ENCODE measurements at places on chromosomes 13 and 19. TPM values are rescaled to one million over a fixed set of nuclear protein-coding genes. Genes with fewer than 3 reads are reported as not detected.

- DNase-seq, result no peak
Observed at GRCh38 chr13:34256236-34256635, 438.3 kb downstream of the RFC3 start.

DNA sequence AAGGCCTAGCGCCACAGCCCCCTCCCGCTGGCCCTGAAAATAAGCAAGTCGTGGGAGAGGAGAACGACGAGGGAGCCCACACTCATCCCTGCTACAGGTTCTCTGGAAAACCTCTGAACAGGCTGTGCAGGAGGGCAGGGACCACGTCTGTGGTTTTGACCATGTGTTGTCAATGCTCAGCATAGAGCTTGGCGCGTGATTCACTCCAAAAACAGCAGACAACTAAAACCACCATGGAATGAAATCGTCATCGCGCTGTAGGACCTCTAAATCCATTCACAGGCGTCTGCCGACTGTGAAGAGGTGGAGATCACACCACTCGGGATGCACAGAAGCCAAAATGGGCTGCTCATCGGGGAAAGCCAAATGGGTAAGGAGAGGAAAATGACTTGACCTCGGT is 121.3 kb downstream of the COL4A1 start:
- DNase-seq, result no peak

GRCh38 chr13:51364404-51365008 is 25.0 kb downstream of the SERPINE3 start:
- DNase-seq, result no peak

GRCh38 chr19:40801426-40802299 is 2.7 kb downstream of the EGLN2 start:
- no peak for DNase-seq

DNA sequence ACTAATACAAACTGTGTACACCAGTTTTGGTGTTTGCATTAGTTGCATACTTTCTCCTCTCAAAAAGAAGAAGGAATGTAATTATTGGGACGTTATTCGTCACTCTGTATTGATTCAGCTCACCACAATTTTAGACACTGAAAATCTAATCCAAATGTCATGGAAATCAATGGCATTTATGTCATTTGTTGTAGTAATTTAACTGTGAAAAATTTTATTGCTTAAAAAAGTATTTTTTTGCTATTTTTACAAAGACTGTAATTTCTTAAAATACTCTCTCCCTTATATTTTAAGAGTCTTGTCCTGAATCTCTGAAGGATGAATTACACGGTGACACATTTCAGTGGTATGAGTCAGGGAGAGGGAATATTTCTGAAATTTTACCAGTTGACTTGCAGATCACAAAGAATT is 2117.6 kb downstream of the PCDH9 start:
- DNase-seq, result no peak

GRCh38 chr13:78239714-78240113 is 321.1 kb upstream of the EDNRB start:
- no peak for DNase-seq

DNA sequence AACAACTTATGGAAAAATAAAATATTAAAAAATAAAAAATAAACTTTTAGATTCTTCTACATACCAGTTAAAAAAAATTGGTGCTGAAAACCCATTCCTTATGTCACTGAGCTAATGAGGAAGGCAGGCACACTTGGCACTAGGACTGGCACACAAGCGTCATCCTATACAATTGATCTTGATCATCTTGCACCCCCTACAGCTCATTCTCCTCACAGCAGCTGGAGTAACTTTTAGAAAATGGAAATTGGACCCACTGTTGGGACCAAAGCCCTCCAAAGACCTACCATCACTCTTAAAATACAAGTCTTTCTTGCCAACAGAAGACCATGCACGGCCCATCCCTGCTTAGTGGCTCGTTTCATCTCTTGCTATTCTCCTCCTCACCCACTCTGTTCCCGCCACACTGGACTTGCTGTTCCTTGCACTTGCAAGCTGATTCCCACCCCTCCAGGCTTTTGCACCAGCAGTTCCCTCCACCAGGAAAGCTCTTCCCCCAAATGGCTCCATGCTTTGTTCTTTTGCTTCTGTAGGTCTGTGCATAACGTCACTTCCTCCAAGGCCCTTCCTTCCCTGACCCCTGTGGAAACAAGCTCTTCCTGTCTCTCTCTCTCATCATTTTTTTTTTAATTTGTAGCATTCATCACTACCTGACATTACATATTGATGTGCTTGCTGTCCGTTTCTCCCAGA is 11.6 kb downstream of the CTU1 start:
- DNase-seq, result peak; percentile 40

DNA sequence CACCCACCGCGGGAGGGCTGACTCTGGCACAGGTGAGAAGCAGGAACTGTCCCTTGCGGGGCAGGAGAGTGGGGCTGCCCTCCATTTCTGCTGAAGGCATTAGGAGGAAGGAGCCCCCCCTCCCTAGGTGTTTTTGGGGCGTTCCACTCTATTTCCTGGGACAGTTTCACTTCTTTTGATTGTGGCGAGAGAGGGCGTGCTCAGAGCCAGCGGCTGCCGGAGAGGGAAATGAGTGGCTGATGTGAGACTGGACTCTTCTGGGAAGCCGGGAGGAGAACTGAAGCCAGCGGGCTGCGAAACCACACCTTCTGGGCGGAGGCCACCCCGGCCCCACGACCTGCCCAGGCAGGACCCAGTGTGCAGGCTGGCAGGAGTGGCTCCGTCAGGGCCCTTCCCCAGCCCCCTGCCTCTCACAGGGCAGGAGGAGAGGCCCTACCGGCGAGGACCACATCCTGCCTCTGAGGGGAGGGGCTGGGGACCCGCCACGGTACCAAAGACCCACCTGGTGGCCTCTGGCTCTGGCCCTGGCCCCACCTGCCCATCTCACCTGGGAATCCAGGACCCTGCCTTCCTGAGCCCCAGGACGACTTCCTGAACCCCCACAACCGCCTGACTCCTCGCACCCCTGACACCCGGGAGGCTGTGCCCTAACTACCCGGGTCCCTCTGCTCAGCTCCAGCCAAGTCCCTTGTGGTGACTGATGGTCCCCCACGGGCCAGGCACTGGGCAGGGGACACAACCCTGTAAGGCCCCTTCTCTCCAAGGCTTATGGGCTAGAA is 25.9 kb downstream of the MPND start:
- peak; percentile 86 for DNase-seq

- no peak for DNase-seq
Observed at GRCh38 chr13:50684366-50684765, 159.1 kb downstream of the DLEU7 start.

GRCh38 chr13:26596458-26596857 is 39.0 kb downstream of the WASF3 start:
- no peak for DNase-seq

DNA sequence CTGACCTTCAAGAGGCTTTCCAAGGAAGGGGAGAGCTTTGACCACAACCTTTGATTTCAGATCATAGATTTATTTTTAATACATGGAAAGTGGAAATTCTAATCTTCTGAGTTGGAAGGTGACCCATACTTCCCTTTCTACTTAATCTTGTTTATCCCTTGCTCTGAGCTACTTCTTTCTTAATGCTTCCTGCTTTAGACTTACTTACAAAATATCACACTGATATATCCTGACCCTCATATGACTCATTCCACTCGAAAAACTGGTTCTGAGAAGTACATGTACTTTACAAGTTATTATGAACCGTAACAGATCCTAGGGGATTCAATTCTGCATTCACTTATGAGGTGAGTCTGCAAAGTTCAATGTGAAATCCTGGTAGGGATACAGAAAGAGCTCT is 76.2 kb upstream of the IRS2 start:
- no peak for DNase-seq

- DNase-seq, result no peak
Observed at GRCh38 chr19:32876919-32877285, 7.3 kb upstream of the SLC7A9 start.

DNA sequence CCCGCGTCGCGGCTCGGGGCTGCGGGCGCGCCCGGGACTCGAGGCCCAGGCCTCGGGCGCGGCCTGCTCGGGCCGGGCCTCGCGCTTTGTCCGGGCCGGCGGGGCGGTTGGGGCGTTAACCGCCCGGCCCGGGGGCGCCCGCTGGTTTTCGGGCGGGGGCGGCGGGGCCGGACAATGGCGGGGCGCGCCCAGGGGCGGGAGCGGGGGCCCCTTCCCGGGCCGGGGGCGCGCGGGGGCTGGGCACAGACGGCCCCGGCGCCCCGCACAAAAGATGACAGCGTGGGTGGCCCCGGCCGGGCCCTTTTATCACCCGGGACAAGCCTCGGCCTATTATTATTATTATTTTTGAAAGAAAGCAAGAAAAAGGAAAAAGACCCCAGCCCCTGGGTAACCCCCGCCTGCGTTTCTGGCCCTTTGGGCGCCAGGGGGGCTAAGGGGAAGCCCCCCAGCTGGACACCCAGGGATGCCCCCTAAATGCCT is 419 bp downstream of the KDM4B start:
- peak; percentile 55 for DNase-seq

DNA sequence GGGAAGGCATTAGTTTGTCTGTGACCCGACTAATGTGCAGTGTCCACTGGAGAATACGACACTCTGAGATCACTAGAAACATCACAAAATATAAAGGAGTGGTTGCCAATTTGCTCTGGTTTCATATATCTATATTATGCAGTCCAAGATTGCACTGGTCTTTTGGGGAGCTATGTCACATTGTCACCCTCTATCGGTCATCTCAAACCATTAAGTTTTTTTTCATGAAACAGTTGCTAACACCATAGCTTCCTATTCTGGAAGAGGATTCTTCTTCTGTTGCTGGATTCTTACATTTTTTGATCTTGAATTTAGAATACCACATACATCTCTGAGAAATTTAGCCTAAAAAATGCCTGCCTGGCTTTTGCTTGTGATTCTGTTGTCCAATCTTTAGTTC is 168.6 kb downstream of the LACC1 start:
- DNase-seq, result no peak

- no peak for DNase-seq
Observed at GRCh38 chr19:47781590-47782262, 3.2 kb downstream of the SELENOW start.

DNA sequence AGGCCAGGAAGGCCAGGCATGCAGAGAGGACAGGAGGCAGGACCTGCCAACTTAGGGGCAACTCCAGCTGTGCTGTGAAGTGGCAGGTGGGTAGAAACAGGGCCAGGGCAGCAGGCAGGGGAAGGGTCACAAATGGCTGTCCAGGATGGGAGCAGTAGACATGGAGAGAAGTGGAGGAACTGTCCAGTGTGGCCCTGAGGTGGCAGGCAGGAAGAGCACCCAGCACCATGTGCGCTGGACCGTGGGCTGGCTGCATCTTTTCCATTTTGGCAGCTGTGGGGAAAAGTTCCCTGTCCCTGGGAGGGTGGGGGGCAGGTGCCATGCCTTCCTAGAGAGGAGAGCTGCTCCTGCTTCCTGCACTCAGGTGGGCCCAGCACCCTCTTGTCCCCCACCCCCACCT is 13.8 kb downstream of the DEDD2 start:
- no peak for DNase-seq

GRCh38 chr13:40344270-40345148 is 321.9 kb downstream of the FOXO1 start:
- no peak for DNase-seq

- no peak for DNase-seq
Observed at GRCh38 chr19:6226444-6227155, 53.2 kb downstream of the MLLT1 start.

The FGF21 gene
- total RNA-seq, result not detected

The WASF3 gene
- total RNA-seq, result not detected

The TRAPPC2B gene
- 5.2 TPM for total RNA-seq

The ZNF14 gene
- total RNA-seq, result 6.7 TPM
